ENCODE measurements at places on chromosomes 16 and 17. TPM values are rescaled to one million over a fixed set of nuclear protein-coding genes. Genes with fewer than 3 reads are reported as not detected.

The RNF222 gene
- 2.5 TPM for total RNA-seq

The TPPP3 gene
- 28.2 TPM for total RNA-seq

- peaks cover 6% of the 10 kb centered on the region for H3K36me3 ChIP-seq
- no peak for DNase-seq
- no peak overlapping the region for H3K27ac ChIP-seq
- no peak overlapping the region for H3K4me3 ChIP-seq
Observed at GRCh38 chr17:82389379-82389778, 17.8 kb downstream of the UTS2R start.

DNA sequence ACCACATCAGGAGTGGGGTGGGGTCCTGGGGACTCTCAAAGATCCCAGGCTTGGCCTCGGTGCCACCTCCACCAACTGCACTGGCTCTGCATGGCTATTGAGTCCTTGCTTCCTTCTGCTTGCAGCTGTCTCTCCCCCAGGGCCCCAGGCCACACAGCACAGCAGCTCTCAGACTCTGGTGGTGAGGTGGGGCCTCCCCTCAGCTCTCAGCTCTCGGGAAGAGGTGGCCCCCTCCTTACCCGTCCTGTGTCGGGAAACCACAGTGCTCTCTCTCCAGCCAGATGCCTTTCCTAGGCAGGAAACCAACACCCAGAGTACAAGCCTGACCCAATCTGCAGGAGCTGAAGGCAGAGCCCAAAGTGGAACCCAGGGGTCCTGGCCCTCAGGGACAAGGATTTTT, 18.5 kb downstream of the SRCIN1 start:
- no peak overlapping the region for H3K27ac ChIP-seq
- H3K27me3 ChIP-seq: no peaks in the 10 kb centered on the region
- no peak for DNase-seq
- peaks cover 13% of the 10 kb centered on the region for H3K4me1 ChIP-seq
